CD14-positive monocyte (primary cell): ENCODE measurements at places on chromosomes 3 and 15. TPM values are rescaled to one million over a fixed set of nuclear protein-coding genes. Genes with fewer than 3 reads are reported as not detected.

GRCh38 chr3:64417816-64418215, 192.6 kb upstream of the PRICKLE2 start:
- H3K27me3 ChIP-seq = no peaks in the 10 kb centered on the region
- no peak overlapping the region for H3K4me3 ChIP-seq
- no peaks in the 10 kb centered on the region for H3K4me1 ChIP-seq
- no peak overlapping the region for H3K27ac ChIP-seq

DNA sequence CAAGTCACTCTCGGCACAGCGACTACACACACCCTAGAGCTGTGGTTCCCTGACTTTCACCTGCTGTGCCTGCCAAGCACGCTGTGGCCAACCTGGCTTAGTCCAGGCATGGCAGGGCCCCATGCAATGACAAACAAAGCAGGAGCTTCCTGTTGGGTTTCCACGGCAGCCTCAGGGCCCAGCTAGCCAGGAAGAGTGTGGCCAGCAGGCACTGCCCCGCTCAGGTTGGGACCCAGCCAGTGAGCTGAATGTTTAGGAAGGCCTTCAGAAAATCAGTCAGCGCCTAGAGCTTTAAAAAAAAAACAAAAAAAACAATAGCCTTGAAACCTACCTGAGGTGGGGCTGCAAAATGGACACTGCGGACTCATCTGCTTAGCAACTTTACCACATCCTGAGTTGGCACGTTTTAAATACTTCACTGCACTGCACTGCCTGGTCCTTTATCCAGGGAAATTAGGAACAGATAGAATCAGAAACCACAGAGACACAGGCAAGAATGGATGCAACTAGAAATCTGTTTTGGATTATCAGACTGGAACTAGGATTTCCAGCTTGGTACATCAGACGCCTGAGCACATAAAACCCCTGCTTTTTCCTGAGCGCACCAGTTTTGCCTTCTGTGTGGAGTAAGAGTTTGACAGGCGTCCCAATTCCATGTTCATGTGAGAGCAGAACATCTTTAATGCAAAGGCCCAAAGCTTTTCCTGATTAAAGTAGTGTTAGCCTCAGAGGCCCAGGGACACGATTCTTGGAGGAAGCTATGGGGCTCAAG, 36.2 kb upstream of the LDHAL6B start:
- DNase-seq = no peak
- H3K4me1 ChIP-seq = peaks cover 32% of the 10 kb centered on the region
- H3K27me3 ChIP-seq = no peaks in the 10 kb centered on the region
- H3K36me3 ChIP-seq = peaks cover 13% of the 10 kb centered on the region

- H3K27me3 ChIP-seq = no peaks in the 10 kb centered on the region
- H3K4me1 ChIP-seq = no peaks in the 10 kb centered on the region
- H3K27ac ChIP-seq = no peak overlapping the region
- H3K4me3 ChIP-seq = no peak overlapping the region
- peaks cover 96% of the 10 kb centered on the region for H3K36me3 ChIP-seq
Observed at GRCh38 chr15:70062321-70062956, 35.3 kb downstream of the TLE3 start.

DNA sequence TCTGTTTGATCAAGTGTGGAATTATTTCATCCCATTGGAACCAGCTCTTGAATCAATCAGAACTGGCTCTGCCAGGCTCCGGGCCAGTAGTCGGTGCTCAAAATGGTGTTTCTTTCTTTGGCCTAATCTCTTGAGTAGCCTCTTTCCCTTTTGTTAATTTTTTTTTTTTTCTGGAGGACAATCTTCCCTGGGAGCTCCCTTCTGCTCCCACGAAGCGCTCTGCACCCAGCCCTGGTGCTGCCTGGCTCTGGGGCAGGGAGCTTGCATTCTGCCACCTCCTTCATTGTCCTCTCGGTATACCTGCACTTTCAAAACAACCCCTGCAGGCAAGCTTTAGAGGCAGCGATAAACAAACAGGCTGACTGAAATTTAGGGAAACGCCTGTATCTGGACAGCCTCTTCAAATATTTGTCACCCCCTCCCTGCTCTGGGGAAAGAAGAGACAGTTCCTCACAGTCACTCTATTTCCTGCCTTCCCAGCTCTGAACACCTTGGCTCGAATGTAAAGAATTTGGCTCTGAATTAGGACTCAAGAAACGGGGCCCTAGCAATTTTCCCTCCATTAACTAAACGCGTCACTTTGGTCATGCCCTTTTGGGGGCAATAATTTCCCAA, 1.1 kb upstream of the THSD4 start:
- peaks cover 5% of the 10 kb centered on the region for H3K4me1 ChIP-seq
- peaks cover 47% of the 10 kb centered on the region for H3K27me3 ChIP-seq
- H3K36me3 ChIP-seq = no peaks in the 10 kb centered on the region
- H3K27ac ChIP-seq = no peak overlapping the region
- H3K4me3 ChIP-seq = no peak overlapping the region

DNA sequence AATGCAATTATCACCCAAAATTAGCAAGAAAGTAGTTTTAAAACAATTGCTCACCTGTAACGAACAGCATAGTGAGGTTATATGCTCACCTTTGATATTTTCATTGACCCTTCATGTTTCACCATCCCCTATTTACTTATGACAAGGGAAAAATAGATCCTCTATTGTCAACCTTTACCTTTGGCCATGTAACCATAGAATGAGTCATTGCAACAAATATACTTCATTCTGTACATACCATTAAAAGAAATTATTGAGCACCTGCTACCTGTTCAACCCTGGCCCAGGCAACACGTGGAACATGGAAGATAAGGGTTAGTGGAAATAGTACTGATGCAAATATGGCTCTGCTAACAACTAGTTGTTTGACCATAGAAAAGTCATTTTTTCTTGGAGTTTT, 20.2 kb downstream of the LSAMP start:
- no peak for DNase-seq
- no peaks in the 10 kb centered on the region for H3K4me1 ChIP-seq
- H3K4me3 ChIP-seq = no peak overlapping the region
- no peaks in the 10 kb centered on the region for H3K27me3 ChIP-seq
- H3K27ac ChIP-seq = no peak overlapping the region
- no peaks in the 10 kb centered on the region for H3K36me3 ChIP-seq

DNA sequence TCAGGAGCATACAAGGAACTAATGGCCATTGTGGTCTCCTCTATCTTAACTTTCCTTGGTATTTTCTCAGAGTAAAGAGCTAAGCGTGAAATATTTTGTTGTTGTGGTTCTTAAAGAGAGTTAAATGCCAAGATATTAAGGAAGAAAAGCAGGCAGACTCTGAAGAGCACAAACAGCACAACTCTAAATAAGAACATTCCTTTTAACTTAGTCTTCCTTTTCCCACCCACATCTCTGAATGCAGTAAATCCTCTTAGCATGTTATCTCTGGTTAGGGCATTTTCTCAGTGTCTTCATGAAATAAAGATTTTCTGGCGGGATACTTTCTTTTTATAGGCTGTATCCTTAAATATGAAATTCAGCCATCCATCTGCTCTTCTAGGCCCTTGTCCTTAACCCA, 1.5 kb downstream of the GPR87 start:
- no peak overlapping the region for H3K27ac ChIP-seq
- H3K4me1 ChIP-seq = peaks cover 25% of the 10 kb centered on the region

DNA sequence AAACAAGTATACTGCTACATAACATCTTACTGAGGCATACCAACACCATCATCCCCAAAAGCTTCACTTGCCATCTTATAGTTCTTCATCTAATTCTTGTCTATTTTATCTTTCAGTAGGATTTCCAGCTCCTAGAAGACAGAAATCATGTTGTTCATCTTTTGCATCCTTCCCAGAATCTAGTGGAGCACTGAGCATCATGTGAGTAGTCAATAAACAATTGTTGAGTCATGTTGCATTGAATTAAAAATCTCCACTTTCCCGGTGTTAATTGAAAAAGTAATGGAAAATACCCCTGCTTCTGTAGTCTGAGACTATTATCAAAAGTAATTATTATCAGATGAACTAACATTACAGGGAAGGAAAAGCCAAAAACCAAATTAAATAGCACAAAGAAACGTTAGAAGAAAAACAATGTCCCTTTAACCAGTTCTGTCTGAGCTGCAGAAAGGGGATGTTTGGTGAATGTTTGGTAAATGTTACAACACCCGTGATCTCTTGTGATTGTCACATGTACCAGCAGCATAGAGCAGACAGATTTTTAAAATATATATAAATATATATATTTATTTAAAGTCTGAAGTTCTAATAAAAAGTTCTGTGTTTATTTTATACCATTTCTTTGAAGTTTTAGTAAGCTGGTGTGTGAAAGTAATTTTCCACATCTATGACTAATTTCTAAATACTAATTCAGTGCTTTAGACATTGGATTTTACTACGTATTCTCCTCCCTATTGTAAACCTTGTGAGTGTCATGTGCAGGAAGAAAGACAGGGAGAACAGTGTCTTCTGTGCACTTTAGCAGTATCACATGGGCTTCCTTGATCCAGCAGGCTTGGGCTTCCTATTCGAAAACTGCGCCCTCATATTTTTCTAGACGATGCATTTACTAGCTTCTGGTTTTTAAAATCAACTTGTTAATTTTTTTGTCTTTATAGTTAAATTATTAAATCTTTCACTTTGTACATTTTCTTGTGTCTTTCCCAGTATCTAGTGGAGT, 85.6 kb downstream of the RAP2B start:
- peak; percentile 82 for DNase-seq
- H3K27ac ChIP-seq = peak overlapping the region; percentile 83
- peaks cover 67% of the 10 kb centered on the region for H3K4me1 ChIP-seq
- peak overlapping the region; percentile 34 for H3K4me3 ChIP-seq

GRCh38 chr15:76341366-76342057, 4.9 kb downstream of the ISL2 start:
- H3K4me3 ChIP-seq = no peak overlapping the region
- no peaks in the 10 kb centered on the region for H3K36me3 ChIP-seq
- H3K27me3 ChIP-seq = peaks cover 94% of the 10 kb centered on the region
- DNase-seq = no peak
- no peak overlapping the region for H3K27ac ChIP-seq
- H3K4me1 ChIP-seq = peaks cover 83% of the 10 kb centered on the region

- DNase-seq = no peak
- H3K36me3 ChIP-seq = no peaks in the 10 kb centered on the region
- no peak overlapping the region for H3K27ac ChIP-seq
Observed at GRCh38 chr15:43958861-43959330, 132.1 kb downstream of the WDR76 start.

The GPR149 gene
- not detected for polyA plus RNA-seq

The CPN2 gene
- polyA plus RNA-seq = not detected in 2 replicates

The ADPRH gene
- 8.9 and 10.6 TPM in 2 replicates for polyA plus RNA-seq

The GPR171 gene
- 0.20 TPM for polyA plus RNA-seq

The CFAP100 gene
- not detected in 2 replicates for polyA plus RNA-seq
